Activated CD4-positive, alpha-beta T cell treated with anti-CD3 and anti-CD28 coated beads for 36 hours (primary cell): ENCODE measurements at places on chromosomes 13 and 19.

DNA sequence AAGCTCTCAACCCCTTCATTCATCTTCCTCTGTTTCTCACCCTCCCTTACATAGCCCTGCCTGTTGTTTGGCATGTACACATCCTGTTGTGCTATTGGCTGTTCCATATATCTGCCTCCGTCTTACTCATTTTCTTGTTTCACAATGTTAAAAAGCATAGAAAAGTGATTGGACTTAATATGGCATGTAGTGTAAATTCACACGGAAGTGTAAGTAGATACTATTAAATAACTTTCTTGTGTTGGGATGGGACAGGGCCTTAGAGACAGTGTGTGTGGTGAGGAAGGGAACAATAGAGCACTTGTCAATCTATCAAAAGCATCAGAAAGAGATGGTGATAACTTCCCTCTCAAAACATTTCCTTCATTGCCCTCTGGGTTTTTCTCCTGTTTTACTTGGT, 12.3 kb downstream of the LMO7 start:
- no peak for DNase-seq

- DNase-seq, result no peak
These were observed 67.5 kb upstream of the MRI1 start for GRCh38 chr19:13696839-13697238.

- DNase-seq, result no peak
These were observed 468.9 kb downstream of the UQCRFS1 start for GRCh38 chr19:28744014-28744413.

- no peak for DNase-seq
These were observed 35.0 kb downstream of the NAA16 start for GRCh38 chr13:41345914-41346589.

DNA sequence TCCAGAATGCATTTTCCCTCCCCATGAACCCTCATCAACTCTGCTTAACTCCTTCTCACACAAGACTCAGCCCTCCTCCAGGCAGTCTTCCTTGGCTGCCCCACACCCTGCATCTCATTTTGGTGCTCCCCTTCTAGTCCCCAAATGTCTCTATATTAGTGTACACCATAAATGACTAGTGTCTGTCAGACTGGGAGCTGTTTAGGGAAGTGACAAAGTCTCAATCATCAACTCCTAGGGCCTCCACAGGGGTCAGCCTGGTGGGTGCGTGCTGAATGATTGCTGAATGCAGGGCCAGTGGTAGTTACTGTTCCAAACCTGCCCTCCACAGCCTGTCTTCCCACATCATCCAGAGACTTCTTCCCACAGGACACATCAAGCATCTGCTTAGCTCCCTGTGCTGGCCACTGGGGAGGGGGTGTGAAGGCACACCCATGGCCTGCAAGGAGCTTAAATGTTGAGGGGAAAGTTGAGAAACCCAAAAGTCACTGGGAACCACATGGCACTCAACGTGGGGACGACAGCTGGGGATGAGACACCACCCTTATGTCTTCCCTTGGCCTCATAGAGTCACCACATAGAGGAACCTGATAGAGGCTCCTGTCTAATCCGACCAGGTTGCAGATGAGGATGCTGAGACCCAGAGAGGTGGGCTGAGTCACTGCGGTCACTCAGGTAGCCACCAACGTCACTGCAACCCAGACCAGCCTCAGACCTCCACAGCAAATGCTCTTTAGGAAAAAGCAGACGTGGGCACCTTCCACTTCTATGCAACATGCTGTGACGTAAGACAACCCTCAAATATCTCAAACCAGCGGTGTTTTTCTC, 79.3 kb upstream of the TM9SF2 start:
- peak; percentile 68 for DNase-seq

- no peak for DNase-seq
These were observed 23.2 kb upstream of the CYP2A13 start for GRCh38 chr19:41064974-41065569.

GRCh38 chr13:31686670-31687425, 52.5 kb upstream of the RXFP2 start:
- no peak for DNase-seq

- DNase-seq, result no peak
These were observed 77.0 kb downstream of the LRRC63 start for GRCh38 chr13:46288570-46289259.

- DNase-seq, result no peak
These were observed 12.7 kb downstream of the EHD2 start for GRCh38 chr19:47725759-47726401.

DNA sequence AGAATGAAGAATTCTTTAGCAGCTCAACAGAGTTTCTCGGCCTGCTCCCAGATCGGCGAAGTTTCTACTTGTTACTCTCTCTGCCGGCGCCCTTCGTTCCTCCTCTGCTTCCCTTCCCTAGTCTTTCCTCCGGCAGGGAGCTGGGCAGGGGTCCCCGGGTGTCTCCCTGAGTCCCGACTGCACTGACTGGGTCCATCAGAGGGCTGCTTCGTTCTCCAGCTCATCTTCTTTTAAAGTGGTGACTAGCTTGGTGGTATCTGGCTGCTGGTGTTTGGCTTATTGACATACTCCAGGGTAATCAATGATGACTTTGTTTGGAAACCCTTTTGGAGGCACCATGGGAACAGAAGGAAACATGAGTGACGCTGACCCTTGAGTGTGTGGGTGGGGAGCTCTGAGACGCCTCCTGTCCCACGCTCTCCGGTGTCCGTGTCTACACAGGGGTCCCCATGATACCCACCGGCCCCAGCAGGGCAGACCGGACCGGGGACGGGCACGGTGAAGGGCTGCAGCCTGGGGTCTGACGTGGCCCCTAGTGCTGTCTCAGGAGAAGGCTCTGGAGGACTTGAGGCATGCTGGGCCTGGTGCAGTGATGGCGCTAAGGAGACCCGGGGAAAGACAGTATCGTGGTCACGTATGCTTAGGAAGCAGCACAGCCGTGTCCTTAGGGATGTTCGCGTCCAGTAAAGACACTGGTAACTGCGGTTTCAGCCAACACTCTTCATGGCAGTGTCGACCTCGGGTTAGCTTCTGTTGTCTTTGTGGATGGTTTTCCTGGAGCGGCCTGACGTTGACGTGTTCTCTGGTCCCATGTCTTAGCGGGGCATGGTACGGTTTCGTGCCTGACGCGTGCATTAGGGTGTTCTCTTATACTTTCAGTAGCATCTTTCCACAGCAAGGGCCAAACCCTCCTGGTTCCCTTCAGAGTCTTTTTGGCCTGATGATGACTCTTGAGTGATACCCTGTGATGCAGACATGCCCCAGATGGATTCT, 23.8 kb downstream of the NAXD start:
- DNase-seq, result no peak

DNA sequence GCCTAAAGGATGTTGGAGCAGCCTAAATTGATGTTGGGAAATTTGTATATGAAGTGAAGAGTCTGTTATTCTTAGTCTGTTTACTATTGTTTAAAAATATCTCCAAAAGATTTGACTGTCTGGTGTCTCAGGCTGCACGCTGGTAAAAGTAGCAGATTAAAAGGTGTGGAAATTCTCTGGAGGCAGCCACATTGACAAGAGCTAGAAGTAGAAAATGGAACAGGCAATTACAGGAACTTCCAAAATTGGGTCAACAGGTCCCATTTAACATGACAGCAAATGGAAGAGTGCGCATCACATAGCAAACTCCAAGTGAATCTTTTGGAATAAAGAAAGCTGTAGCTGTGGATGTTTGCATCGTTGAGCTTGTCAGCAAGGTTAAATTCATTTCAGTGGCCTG, 138.3 kb downstream of the MTUS2 start:
- no peak for DNase-seq

- no peak for DNase-seq
These were observed 40.0 kb upstream of the KL start for GRCh38 chr13:32976056-32976805.

- peak; percentile 5 for DNase-seq
These were observed 308.3 kb downstream of the TBC1D4 start for GRCh38 chr13:75173457-75174356.

GRCh38 chr13:25046985-25047511, 48.9 kb upstream of the PABPC3 start:
- no peak for DNase-seq

DNA sequence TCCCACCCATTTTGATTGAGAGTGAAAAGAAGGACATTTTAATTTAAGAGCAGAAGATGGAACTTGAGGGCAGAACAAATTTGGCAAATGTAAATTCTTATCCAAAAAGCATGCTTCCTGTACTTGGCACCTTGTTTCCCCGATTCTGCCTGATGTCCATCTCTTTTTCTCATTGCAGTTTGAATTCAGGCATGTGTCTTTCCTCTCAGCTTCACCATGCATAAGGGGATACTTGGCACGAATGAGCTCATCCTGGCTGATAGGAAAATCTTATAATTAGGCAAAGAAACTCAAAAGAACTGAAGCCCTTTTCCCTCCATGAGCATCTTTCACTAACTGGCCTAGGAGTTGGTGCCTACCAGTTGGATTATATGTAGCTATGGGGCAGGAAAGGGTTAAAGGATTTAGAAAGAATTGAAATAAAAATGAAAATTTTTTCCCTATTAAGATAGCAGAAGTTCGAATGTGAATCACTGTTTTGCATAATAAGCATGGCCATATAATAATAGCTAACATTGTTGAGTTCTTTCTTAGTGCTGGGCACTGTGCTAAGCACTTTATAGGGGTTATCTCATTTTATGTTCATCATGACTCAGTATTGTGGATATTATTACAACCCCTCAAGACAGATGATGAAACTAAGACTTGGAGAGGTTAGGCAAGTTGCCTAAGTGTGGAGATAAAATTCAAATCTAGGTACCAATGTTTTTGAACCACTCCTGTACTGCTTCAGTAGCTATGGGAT, 386.6 kb downstream of the KCNRG start:
- DNase-seq, result no peak

DNA sequence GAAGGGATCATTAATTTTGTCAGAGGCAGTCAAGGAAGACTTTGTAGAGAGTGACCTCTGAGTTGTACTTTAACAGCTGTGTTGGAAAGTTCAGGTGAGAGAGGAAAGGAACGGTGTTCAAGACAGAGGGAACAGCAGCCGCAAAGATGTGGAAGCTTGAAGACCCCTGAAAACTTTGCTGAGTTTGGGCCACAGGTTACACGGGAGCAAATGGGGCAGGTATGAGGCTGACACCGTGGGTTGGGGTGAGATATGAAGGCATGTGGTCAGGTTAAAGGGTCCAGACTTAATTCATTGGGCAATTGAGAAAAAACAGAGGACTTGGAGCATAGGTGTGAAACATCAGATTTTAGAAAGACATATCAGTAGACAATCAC, 72.0 kb upstream of the SERP2 start:
- no peak for DNase-seq

GRCh38 chr19:35636651-35637050, 4.9 kb upstream of the ETV2 start:
- DNase-seq, result no peak

GRCh38 chr13:21034603-21035191, 26.7 kb downstream of the LATS2 start:
- DNase-seq, result no peak

DNA sequence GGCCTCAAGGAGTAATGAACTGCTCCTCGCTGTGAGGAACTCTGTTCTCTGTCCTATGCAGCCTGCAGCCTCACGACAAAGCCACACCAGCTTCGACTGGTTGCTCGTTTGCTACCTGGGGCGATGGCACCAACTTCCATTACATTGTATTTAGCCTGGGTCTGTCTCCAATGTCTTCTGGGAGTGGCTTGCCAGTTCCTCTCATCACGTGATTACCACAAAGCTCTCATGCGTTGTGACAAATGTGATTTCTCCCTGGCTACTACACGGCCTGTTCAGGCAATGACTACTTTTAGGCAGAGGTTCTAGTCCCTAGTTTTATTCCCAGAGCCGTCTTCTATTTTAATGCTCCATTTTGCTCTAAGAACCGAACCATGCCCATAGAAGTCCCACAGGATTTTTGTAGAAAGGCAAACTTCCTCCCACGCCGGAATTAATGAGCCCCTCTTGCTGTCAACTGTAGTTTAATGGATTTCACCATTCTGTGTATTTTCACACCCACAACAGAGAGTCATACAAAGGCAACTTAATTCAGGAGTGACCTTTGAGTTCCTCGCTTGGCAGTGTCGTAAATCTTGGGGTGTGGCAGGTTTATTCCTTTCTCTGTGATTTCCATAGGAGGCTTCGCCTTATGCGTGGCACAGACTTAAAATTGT, 351.9 kb downstream of the EFNB2 start:
- no peak for DNase-seq
